ENCODE measurements at places on chromosomes 1 and 21. TPM values are rescaled to one million over a fixed set of nuclear protein-coding genes. Genes with fewer than 3 reads are reported as not detected.

DNA sequence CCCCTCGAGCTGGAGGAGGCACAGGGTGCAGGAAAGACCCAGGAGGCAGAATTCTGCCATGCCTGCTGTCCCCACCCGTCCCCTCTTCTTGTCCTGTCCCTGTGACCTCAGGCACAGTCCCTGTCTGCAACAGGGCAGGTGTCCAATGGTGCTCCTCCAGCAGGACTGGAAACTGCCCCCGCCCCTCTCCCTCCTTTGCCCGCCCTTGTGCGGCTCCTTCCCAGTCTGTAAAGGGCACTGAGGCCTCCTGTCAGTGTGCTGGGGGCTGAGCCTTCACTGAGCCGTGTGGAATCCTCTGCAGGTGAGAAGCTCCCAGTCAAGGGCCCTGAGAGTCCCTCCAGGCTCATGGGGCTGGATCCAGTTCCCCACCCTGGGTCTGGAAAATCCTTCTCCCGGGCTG, 28.9 kb downstream of the PRDM16 start:
- no peak for DNase-seq
- H3K36me3 ChIP-seq, result peaks cover 4% of the 10 kb centered on the region
- H3K27me3 ChIP-seq, result no peaks in the 10 kb centered on the region
- no peak overlapping the region for H3K4me3 ChIP-seq
- no peaks in the 10 kb centered on the region for H3K4me1 ChIP-seq

- no peak overlapping the region for H3K4me3 ChIP-seq
- no peaks in the 10 kb centered on the region for H3K36me3 ChIP-seq
- no peak for DNase-seq
- H3K27ac ChIP-seq, result no peak overlapping the region
These were observed 15.6 kb downstream of the LRRC8D start for GRCh38 chr1:89836252-89837035.

- H3K36me3 ChIP-seq, result no peaks in the 10 kb centered on the region
- H3K4me3 ChIP-seq, result no peak overlapping the region
These were observed 536.3 kb downstream of the KIF26B start for GRCh38 chr1:245690946-245691541.

DNA sequence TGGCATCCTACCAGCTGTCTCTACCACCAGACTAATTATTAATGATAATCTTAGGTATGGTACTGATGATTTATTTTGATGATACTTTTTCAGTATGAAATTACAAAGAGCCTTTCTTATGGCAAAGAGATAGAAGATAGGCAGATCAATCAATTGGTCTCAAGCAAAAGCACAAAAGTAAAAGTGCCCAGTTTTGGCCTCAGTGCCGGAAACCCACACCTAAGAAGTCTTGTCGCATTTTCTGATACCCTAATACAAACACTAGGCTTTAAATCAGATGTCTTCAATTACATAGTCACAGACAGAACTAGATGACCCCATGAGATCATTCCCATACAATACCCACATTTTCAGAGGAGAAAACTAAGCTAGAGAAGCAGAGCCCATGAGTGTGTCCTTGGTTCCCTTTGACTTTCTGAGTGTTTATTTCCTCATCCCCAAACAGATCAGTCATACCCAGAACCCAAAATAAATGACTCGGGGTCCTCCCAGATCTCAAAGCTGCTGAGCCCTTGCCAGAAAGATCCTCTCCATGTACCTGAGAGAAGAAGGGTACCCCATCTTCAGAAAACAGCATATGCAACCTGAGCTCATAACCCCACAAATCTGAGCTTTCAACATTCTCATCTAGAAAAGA, 7.7 kb downstream of the ITPKB start:
- no peaks in the 10 kb centered on the region for H3K36me3 ChIP-seq
- H3K4me1 ChIP-seq, result peaks cover 6% of the 10 kb centered on the region
- DNase-seq, result no peak

- peaks cover 48% of the 10 kb centered on the region for H3K27me3 ChIP-seq
- no peak for DNase-seq
- no peak overlapping the region for H3K27ac ChIP-seq
- H3K4me1 ChIP-seq, result peaks cover 5% of the 10 kb centered on the region
- H3K36me3 ChIP-seq, result peaks cover 13% of the 10 kb centered on the region
These were observed 118.6 kb downstream of the SYF2 start for GRCh38 chr1:25113731-25114130.

GRCh38 chr21:41545500-41546359, 37.8 kb upstream of the TMPRSS2 start:
- no peak overlapping the region for H3K4me3 ChIP-seq
- DNase-seq, result no peak
- H3K36me3 ChIP-seq, result no peaks in the 10 kb centered on the region
- H3K27ac ChIP-seq, result no peak overlapping the region
- H3K4me1 ChIP-seq, result no peaks in the 10 kb centered on the region
- H3K27me3 ChIP-seq, result peaks cover 20% of the 10 kb centered on the region

GRCh38 chr21:44780767-44781459, 20.7 kb downstream of the UBE2G2 start:
- peaks cover 27% of the 10 kb centered on the region for H3K36me3 ChIP-seq
- no peak overlapping the region for H3K4me3 ChIP-seq
- H3K27ac ChIP-seq, result no peak overlapping the region
- H3K4me1 ChIP-seq, result peaks cover 18% of the 10 kb centered on the region

DNA sequence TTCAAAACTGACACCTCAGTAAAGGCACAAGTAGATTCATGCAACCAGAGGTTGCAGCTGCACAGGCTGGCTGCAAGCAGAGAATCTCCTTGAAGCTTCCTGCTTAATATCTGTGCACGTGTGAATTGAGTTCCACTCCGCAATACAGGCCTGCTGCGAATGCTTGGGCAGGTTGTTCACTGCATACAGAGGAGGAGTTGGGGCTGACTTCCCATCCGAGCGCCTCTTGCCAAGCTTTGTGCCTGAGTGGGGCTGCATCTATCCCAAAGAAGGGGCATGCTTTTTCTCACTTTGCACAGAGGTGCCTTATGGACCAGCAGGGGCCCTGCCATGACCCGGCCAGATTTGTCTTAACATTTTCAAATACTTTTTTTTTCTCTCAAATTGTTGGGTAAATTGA, 17.9 kb upstream of the PADI1 start:
- H3K36me3 ChIP-seq, result peaks cover 20% of the 10 kb centered on the region
- H3K4me3 ChIP-seq, result no peak overlapping the region
- peaks cover 50% of the 10 kb centered on the region for H3K4me1 ChIP-seq
- H3K27ac ChIP-seq, result no peak overlapping the region

DNA sequence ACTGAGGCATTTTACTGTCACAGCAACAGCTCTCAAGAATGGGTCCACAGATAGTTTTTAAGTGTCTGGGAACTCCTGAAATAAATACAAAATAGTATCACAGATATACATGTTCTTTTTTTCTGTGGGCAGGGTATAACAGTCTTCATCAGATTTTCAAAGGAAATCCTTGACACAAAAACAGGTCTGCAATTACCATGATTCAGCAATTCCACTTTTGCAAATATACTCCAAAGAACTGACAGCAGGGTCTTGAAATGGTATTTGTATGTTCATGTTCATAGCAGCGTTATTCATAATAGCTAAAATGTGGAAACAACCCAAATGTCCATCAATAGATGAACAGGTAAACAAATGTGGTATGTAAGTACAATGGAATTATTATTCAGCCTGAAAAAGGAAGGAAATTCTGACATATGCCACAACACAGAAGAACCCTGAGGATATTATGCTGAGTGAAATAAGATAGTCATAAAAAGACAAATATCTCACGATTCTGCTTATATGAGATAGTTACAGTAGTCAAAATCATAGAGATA, 85.0 kb downstream of the EPS15 start:
- peak overlapping the region; percentile 29 for H3K27ac ChIP-seq
- peaks cover 14% of the 10 kb centered on the region for H3K4me1 ChIP-seq
- peaks cover 26% of the 10 kb centered on the region for H3K36me3 ChIP-seq
- H3K27me3 ChIP-seq, result no peaks in the 10 kb centered on the region
- no peak for DNase-seq

Gene TTC22
- not detected for total RNA-seq
